ENCODE measurements at places on chromosomes 11 and 22.

GRCh38 chr11:44839458-44840084, 111.1 kb downstream of the TP53I11 start:
- no peak for DNase-seq

GRCh38 chr11:40010011-40010410, 1449.4 kb downstream of the LRRC4C start:
- DNase-seq = no peak

DNA sequence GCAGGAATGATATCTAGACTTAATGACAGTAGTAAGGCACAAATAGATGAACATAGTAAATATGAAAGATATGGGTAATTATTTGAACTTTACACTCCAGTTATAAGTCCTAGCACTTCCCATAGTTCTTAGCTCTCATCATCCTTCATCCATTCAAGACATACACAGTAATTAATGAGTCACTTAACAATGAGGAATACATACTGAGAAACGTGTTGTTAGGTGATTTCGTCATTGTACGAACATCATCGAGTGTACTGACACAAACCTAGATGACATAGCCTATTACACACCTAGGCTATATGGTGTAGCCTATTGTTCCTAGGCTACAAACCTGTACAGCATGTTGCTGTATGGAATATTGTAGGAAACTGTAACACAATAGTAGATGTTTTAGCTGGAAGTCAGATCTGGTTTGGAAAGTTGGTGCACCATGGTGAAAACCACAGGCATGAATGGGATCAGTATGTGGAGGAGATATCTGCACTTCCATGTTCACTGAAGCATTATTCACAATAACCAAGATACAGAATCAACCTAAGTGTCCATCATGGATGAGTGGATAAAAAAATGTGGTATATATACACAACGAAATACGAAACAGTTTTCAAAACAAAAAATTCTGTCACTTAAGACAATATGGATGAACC, 229.9 kb upstream of the PITPNB start:
- no peak for DNase-seq

- no peak for DNase-seq
Measured at GRCh38 chr11:19519912-19520641, 192.6 kb upstream of the NAV2 start.

GRCh38 chr11:68313574-68314202, 1.3 kb downstream of the LRP5 start:
- no peak for DNase-seq

- no peak for DNase-seq
Measured at GRCh38 chr11:113247966-113248365, 66.4 kb upstream of the TTC12 start.

GRCh38 chr11:69249311-69250185, 44.4 kb upstream of the MYEOV start:
- no peak for DNase-seq

GRCh38 chr22:21941921-21942320, 10.7 kb downstream of the PPM1F start:
- DNase-seq = no peak

DNA sequence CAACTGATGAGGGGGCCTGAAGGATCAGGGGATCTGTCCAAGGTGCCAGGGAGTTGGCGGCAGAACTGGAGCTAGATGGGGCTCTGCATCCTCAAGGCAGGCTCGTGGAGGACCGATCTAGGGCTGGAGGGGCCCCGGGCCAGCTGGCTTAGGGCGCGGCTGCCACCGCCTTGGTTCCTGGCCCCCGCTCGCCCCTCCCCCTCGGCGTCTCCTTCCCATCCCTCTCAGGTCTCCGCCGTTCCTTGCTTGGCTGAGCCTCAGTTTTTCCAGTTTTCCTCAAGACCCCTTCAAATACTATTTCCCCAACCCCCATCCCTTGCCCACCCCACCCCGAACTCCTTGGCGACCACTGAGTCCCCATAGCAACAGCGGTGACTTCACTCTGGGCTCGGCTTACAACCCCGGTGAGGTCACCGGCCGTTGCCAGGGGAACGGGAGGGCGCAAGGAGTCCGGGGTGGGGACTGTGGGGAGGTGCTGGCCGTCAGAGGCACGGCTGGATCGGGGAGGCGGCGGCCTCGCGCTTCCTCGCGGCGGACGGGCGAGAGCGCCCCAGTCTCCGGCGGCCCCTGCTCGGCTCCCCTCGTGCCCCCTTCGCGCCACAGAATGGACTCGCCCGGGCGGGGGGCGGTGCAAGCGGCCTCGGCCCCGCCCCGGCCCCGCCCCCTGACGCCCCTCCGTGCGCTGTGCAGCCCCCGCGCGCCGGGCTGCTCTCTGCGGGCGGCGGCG, 7.5 kb downstream of the FREY1 start:
- peak; percentile 48 for DNase-seq

GRCh38 chr11:71209181-71209580, 43.2 kb downstream of the SHANK2 start:
- no peak for DNase-seq

- no peak for DNase-seq
Measured at GRCh38 chr22:48180631-48181030, 1418.2 kb downstream of the TBC1D22A start.

DNA sequence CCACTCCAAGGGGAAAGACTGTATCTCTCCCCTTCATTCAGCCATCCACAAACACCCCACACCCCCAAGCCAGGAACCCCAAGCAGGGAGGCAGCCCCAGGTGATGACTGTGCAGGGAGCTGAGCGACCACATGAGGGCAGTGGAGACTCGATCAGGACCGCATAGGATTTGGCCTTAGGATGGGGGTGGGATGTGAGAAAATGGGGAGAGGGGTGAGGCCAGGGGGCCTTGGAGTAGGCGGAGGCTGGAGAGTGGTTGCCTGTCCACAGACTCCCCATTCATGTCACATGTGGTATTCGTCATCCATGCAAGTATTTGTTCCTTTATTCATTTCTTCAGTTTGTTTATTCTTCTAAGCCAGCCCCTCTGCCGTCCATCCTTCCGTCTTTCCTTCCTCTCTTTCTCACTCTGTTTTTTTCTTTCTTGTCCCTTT, 2.7 kb upstream of the RHOD start:
- peak; percentile 45 for DNase-seq

DNA sequence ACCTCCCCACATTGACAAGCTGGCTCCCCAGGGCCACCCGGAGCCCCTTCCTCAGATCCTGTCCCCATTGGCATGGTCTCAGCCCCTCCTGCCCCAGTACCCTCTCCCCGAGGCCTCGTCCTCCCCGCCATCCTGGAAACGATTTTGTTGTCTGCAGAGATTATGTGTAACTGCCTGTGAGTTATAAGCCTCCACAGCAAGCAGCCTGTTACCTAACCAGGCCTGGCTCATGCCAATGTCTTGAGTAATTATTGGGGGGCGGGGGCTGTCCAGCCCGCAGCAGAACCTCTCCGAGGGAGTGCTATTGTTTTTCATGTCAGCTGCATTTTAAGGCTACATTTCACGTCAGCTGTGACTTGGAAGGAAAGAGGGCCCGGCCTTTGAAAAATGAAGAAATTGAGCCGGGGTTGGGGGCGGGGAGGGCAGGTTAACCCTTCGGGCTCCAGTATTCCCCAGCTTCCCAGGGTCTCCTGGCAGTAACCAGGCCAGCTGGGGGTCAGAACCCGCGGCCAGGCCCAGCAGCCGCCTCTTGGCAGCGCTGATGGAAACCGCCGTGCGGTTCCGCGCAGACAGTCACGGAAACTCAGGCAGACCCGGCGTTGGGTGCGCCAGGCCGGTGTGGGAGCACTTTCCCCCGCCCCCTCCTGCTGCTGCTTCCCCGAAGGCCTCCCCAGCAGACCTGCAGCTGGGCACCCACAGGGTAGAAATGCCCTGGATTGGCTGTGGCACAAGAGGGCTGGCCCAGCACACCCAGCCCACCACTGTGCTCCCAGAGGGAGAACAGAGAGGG, 59.5 kb downstream of the CDKN1C start:
- no peak for DNase-seq

DNA sequence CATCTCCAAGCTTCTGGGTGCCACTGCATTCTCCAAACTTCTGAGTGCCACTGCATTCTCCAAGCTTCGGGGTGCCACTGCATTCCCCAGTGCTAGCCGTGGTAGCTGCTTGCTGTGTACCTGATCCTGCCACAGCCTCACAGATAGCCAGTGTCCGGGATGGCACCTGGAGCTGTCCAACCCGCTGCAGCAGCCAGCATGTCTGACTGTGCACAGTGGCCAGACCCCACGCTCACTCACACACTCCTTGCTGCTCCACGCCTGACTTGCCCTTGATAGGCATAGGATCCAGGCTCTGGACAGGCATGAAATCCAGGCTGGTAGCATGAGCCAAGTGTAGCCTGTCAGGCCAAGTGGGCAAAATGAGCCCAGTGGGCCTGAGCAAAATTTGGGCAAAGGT, 465.0 kb downstream of the GUCY1A2 start:
- no peak for DNase-seq

DNA sequence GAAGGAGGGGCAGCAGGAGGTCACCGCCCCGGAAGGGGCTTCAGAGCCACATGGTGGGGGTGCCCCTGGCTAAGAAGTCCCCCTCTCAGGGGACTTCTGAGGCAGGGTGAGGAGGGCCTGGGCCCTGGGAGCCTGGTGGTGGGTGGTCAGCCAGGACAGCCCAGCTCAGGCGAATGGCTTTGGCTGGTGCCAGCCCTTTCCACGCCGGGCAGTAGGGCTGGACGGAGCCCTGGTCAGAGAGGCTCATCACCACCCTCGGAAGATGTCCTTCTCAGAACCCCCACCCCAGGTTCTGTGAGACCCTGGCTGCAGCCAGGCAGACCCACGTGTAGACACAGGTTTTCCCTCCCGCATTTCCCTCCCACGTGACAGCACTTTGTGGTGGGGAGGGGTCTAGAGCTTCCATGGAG, 35.9 kb downstream of the OSBPL5 start:
- no peak for DNase-seq

DNA sequence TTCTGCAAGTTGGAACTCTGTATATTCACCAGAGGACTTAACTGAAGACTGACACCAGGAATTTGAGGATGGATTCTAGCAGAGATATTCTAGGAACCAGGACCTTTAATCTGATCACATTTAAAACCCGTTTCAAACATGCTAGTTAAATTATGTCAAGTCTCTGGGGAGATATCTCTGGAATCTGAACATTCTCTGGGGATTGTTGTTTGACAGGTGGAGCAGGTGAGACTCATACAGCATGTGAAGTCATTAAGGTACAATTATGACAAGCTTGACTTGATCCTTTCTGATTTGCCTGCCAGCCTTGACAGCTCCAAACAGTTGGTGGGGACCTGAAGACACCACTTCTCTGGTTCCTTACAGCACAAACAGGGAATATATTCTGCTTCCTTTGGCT, 100.3 kb downstream of the FAT3 start:
- no peak for DNase-seq

DNA sequence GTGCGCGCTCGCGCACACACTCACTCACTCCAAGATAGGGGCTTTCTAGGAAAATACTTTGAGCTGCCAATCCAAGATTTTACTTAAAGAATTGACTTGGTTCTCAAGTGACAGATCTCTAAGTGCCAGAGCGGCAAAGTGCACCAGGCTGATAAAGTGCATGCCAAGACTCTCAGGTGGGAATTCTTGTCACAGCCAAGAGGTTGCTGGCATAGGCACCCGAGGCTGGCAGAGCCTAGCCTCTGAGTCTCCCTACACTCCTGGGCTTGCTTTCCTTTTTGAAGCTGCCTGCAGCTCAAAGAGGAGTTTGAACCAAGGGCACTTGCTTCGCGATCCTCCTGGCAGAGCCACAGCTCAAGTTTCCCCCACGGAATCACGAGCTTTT, 2.5 kb upstream of the ADM start:
- no peak for DNase-seq

DNA sequence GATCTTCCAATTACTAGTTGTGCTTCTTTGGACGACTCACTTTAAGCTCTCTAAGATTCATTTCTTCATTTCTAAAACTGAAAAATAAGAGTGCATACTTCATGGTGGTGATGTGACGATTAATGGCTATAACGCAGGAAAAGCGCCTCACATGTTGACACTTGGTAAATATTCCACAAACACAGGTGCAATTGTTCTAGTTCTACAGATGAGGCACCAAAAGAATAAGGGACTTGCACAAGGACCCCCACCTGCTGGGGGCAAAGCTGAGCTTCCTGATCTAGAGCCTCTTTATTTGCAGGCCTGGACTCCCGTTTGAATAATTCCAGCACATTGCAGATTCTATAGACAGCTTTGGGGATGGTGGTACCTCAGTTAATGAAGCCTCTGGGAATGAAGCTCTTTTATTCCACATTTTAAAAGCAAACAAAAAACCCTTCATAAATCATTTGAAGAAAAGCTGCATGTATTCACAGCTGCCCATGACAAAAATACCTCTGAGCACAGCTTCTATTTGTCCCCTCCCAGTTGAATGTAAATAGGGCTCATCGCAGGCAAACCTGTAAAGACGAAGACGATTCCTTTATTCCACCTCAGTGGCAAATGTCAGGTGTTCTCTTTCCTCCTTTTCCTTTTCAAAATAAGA, 14.9 kb upstream of the CADM1 start:
- DNase-seq = no peak

- no peak for DNase-seq
Measured at GRCh38 chr11:8796941-8797340, 114.0 kb upstream of the AKIP1 start.

DNA sequence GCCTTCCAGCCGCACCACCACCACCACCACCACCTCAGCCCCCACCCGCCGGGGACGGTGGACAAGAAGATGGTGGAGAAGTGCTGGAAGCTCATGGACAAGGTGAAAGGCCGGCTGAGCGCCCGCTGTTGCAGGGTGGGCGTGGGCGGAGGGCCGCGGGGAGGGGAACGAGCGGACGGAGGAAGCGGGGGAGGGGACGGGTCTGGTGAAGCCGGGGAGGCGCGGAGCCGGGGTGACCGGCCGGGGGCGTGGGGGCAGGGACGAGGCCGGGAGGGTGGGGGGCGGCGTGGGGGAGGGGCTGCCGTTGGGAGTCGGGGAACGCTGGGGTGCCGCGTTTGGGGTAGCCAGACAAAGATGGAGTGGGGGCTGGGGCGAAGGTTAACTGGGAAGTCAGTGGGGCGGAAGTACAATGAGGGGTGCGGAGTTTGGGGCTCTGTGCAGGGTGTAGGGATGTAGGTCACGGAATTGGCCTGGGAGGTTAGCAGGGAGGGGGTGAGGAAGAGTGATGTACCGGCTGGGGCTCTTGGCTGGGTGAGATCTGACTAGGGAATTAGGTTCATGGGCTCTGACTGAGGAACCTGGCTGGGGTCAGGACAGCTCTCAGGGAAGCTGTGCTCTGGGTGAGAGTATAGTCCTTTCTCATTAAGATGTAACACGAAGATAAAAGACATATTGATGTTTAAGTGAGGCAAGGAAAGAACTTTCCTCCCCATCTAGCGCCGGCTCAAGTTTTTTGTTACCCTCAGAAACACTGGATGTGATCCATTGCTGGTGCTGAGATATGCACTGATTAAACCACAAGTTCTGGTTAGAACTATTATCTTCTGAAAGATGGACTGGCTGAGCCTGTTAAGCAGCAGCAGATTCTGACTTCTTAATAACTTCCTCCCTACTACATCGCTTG, 624 bp downstream of the CBL start:
- DNase-seq = peak; percentile 46

- DNase-seq = no peak
Measured at GRCh38 chr11:36500315-36500721, 9.8 kb downstream of the TRAF6 start.

Measured in stimulated activated CD4-positive, alpha-beta T cell treated with anti-CD3 and anti-CD28 coated beads, Interleukin-4, amount 100 ng/mL, for 48 hours (primary cell).